ENCODE measurements at places on chromosomes 11 and 22. TPM values are rescaled to one million over a fixed set of nuclear protein-coding genes. Genes with fewer than 3 reads are reported as not detected.

DNA sequence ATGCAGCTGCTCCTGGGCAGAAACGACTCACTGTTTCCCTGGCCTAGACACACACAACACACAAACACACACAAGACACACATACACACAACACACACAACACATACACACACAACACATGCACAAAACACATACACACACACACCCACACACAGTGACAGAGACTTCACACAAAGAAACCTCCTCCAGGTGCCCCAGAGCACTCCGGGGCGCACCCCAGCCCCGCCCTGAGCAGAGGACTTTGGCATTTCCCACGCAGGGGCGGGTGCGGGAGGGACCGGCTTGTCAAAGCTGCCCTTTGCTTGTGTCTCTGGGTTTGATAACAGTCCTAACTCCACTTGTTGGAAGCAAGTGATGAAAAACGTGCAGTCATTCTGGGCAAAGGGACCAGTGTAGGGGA is 6.5 kb downstream of the APOBEC3A start:
- H3K36me3 ChIP-seq, result no peaks in the 10 kb centered on the region
- H3K4me1 ChIP-seq, result no peaks in the 10 kb centered on the region
- H3K27ac ChIP-seq, result no peak overlapping the region
- no peaks in the 10 kb centered on the region for H3K27me3 ChIP-seq
- DNase-seq, result no peak

- no peak overlapping the region for H3K4me3 ChIP-seq
- no peak overlapping the region for H3K27ac ChIP-seq
- H3K4me1 ChIP-seq, result no peaks in the 10 kb centered on the region
- DNase-seq, result no peak
- H3K27me3 ChIP-seq, result no peaks in the 10 kb centered on the region
- no peaks in the 10 kb centered on the region for H3K36me3 ChIP-seq
These were observed 56.3 kb upstream of the SLC5A12 start for GRCh38 chr11:26778000-26778757.

DNA sequence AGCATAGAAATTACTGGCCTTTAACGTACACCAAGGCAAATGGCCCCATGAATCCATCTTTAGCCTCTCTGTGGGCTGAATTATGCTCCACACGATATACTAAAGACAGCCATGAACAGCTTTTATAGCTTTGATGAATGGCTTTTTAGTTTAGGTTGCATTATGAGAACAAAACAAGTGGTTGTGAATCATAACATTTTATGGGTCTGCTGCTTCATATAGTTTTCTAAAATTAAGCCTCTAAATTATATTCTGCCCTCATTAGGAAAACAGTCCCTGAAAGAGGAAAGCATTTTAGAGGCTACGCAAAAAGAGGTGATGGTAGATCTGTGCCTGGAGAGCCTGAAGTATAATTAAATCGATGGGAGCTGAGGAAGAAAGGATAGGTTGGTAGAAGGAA is 221.3 kb downstream of the CADM1 start:
- no peak overlapping the region for H3K27ac ChIP-seq
- H3K4me3 ChIP-seq, result no peak overlapping the region
- H3K4me1 ChIP-seq, result no peaks in the 10 kb centered on the region

GRCh38 chr11:110371084-110371483 is 58.7 kb upstream of the FDX1 start:
- no peaks in the 10 kb centered on the region for H3K4me1 ChIP-seq
- H3K4me3 ChIP-seq, result no peak overlapping the region
- no peak for DNase-seq
- H3K36me3 ChIP-seq, result no peaks in the 10 kb centered on the region

The MS4A3 gene
- total RNA-seq, result not detected

- H3K4me1 ChIP-seq, result no peaks in the 10 kb centered on the region
- H3K27ac ChIP-seq, result no peak overlapping the region
- no peak overlapping the region for H3K4me3 ChIP-seq
- H3K36me3 ChIP-seq, result no peaks in the 10 kb centered on the region
- H3K27me3 ChIP-seq, result no peaks in the 10 kb centered on the region
- DNase-seq, result no peak
These were observed 247.1 kb downstream of the C11orf87 start for GRCh38 chr11:109668973-109669634.

The ZC3H12C gene
- total RNA-seq, result 6.3 TPM

- peak overlapping the region; percentile 2 for H3K27ac ChIP-seq
- no peaks in the 10 kb centered on the region for H3K4me1 ChIP-seq
- H3K36me3 ChIP-seq, result peaks cover 5% of the 10 kb centered on the region
- H3K4me3 ChIP-seq, result no peak overlapping the region
- no peaks in the 10 kb centered on the region for H3K27me3 ChIP-seq
- DNase-seq, result no peak
These were observed 32.3 kb downstream of the FEZ1 start for GRCh38 chr11:125463590-125464269.

The GLB1L3 gene
- not detected for total RNA-seq

GRCh38 chr11:106152013-106152412 is 74.6 kb downstream of the AASDHPPT start:
- DNase-seq, result no peak
- H3K4me1 ChIP-seq, result no peaks in the 10 kb centered on the region
- H3K36me3 ChIP-seq, result no peaks in the 10 kb centered on the region

DNA sequence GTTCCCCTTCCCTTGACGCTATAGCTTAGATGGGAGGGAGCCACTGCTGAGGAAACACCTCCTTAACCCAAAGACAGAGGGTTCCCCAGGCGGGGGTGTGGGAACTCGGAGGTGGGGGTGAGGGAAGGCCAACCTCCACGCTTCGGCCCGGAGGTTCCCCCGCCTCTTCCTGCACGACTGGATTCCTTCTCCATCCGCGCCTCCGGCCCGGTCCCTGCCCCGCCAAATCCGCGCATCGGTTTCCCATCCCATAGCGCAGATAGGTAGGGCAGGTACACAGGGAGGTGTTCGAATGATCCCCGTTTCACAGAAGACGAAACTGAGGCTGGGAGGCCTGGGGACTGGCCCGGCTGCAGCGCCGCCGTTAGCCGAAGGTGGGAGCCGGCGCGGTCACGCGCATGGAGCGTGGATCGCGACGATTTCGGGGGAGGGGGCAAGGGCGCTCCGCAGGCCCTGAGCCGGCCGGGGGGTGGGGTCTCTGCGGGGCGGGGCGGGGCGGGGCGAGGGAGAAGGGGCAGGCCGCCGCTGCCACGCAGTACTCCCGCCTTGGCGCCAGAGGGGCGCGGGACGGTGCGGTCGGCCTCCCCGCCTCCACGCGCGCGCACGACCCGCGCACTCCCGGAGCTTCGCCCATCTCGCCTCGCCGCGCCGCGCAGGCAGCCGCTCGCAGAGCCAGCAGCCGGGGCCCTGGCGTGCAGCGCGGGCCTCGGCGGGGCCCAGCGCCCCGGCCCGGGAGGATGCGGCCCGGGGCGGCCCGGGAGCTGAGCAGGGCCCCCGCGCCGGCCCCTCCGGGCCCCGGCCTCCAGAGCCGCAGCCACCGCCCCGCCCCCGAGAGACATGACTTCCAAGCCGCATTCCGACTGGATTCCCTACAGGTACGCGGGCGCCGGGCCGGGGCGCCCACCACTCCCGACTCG is at the start of gene TUB:
TSS of gene TUB (plus strand) at position 538 of the 917 bp plus-strand sequence. CDS start at position 838, 300 bp downstream.
- no peaks in the 10 kb centered on the region for H3K36me3 ChIP-seq
- H3K4me3 ChIP-seq, result peak within 1 kb of the TSS; percentile 62
- DNase-seq, result no peak
- H3K27me3 ChIP-seq, result no peaks in the 10 kb centered on the region
- no peaks in the 10 kb centered on the region for H3K4me1 ChIP-seq

DNA sequence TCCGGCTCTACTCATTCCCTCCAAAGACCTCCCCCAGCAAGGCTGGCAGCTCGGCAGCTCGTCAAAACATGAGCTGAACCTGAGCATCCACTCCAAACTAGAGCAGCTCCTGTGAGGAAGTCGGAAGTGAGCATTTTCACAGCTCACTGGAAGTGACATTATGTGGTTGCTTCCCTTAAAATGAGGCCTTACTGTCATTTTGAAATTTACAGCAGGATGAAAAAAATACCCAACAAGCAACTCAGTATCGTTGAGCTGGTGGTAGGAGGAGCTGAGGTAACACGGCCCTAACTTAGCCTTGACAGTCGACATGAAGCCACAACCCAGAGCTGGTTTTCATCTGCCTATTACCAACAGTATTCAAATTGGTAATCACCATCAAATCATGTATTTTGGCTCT is 38.0 kb upstream of the ARFGAP3 start:
- H3K4me3 ChIP-seq, result no peak overlapping the region
- DNase-seq, result no peak
- peaks cover 19% of the 10 kb centered on the region for H3K4me1 ChIP-seq
- H3K27ac ChIP-seq, result no peak overlapping the region

DNA sequence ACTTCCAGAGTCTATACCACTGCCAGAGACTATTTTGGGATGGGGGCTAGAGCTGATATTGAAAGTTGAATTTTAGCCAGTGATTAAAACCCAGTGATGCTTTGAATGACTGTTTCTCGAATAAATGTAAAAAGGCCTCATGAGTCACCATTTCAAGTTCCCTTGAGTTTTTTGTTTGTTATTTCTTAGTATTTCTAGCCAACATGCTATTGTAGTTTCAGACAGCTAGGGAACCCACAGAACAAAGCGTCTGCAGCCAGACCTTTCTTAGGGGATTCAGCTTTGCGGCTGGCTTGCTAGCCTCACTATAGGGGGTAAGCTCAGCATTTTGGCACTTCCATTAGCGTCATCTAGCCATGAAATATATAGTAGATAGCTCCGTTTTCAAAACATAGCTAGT is 66.5 kb downstream of the DBX1 start:
- H3K4me1 ChIP-seq, result peaks cover 68% of the 10 kb centered on the region
- no peak for DNase-seq
- H3K27ac ChIP-seq, result peak overlapping the region; percentile 78
- H3K27me3 ChIP-seq, result no peaks in the 10 kb centered on the region
- peaks cover 54% of the 10 kb centered on the region for H3K36me3 ChIP-seq
- no peak overlapping the region for H3K4me3 ChIP-seq

GRCh38 chr22:20406686-20407408 is 12.9 kb downstream of the ZNF74 start:
- no peaks in the 10 kb centered on the region for H3K4me1 ChIP-seq
- H3K4me3 ChIP-seq, result no peak overlapping the region
- H3K36me3 ChIP-seq, result peaks cover 49% of the 10 kb centered on the region
- no peak overlapping the region for H3K27ac ChIP-seq
- DNase-seq, result no peak

DNA sequence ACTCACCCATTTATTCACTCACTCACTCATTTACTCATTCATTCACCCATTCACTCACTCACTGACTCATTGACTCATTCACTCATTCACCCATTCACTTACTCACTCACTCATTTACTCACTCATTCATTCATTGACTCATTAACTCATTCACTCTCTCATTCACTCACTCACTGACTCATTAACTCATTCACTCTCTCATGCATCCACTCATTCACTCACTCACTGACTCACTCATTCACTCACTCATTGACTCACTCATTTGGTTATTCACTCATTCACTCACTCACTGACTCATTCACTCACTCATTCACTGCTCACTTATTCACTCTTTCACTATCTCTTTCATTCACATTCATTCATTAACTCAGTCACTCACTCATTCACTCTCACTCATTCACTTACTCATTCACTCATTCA is 2.5 kb upstream of the MUC5AC start:
- H3K27ac ChIP-seq, result no peak overlapping the region
- H3K27me3 ChIP-seq, result no peaks in the 10 kb centered on the region
- no peak for DNase-seq

GRCh38 chr11:65115361-65116082 is 2.0 kb downstream of the ZNHIT2 start:
- H3K4me1 ChIP-seq, result peaks cover 23% of the 10 kb centered on the region
- no peak for DNase-seq
- H3K27me3 ChIP-seq, result no peaks in the 10 kb centered on the region
- H3K36me3 ChIP-seq, result peaks cover 9% of the 10 kb centered on the region

- DNase-seq, result no peak
- H3K27me3 ChIP-seq, result no peaks in the 10 kb centered on the region
- H3K4me1 ChIP-seq, result no peaks in the 10 kb centered on the region
- no peak overlapping the region for H3K4me3 ChIP-seq
- no peak overlapping the region for H3K27ac ChIP-seq
These were observed 87.8 kb upstream of the SLC22A12 start for GRCh38 chr11:64503186-64503753.

DNA sequence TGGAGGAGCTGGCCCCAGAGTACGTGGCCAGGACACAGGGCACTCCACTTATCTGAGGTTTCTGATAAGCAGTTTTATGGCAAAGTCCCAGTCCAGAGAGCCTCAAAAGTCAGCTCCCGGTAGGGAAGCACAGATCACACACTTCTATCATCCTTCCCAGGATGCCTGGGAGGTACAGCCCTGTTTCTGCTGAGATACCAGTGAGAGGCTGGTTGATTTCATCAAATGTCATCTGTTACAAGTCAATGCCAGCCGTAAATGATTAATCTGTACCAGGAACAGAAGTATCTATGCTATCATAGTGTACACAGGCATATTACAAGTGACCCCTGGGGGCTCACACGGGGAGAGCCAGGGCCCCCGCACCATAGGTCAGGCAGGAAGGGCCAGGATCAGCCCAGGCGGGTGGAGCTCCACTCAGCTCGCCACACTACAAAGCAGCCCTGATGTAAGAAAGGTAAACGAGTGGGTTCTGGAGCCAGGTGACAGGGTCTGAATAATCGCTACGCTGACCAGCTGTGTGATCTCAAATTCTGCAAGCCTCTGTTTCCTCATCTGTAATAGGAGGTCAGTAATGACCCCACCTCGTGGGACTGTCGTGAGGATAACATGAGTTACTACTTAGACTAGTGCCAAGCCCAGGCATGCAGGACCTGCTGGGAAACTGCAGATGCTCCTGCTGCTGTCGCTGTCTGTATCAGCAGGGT is 17.6 kb downstream of the PLA2G6 start:
- no peak for DNase-seq
- H3K36me3 ChIP-seq, result no peaks in the 10 kb centered on the region
- no peaks in the 10 kb centered on the region for H3K27me3 ChIP-seq

Data from ascending aorta (tissue), 2 donors.